ENCODE measurements at places on chromosomes 7 and 10. TPM values are rescaled to one million over a fixed set of nuclear protein-coding genes. Genes with fewer than 3 reads are reported as not detected.

GRCh38 chr10:117248750-117249465 is 8.0 kb downstream of the SLC18A2 start:
- H3K4me3 ChIP-seq = no peak overlapping the region
- H3K27ac ChIP-seq = no peak overlapping the region
- peaks cover 10% of the 10 kb centered on the region for H3K4me1 ChIP-seq
- no peak for DNase-seq

GRCh38 chr7:134737566-134738345 is 41.7 kb upstream of the CALD1 start:
- peak; percentile 27 for DNase-seq
- H3K27me3 ChIP-seq = peaks cover 2% of the 10 kb centered on the region
- no peaks in the 10 kb centered on the region for H3K36me3 ChIP-seq
- no peak overlapping the region for H3K4me3 ChIP-seq

DNA sequence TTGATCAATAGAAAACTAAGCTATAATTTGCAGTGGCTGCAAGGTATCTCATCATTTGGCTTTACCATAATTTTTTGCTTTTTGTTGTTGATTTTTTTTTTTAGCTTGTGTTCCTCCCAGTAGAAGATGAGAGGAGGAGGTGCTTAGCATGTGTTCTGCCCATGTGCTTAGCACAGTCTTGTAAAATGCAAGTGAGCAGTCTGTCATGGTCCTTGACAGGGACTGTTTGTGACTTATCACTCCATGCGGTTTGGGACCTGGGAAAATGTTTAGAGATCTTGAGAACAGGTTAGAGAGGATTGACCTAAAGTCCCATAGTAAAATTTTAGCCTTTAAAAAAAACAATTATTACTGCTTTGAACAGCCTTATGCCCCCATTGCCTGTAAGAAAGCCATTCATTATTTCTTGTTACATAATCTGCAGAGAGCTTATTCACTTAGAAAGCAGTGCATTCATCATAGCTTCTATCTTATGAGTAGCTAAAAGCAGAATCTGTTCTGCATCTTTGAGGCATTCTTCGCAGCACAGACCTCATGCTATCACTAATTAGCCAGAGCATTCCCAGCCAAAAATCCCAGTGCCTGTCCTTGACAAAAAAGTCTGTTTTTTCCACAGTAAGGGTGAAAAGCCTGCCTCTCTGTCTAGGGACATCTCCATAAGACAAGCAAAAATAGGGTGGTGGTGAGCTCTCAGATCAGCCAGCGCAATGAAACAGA is 748.7 kb upstream of the GALNT17 start:
- DNase-seq = no peak
- no peaks in the 10 kb centered on the region for H3K36me3 ChIP-seq
- H3K27ac ChIP-seq = no peak overlapping the region
- H3K4me3 ChIP-seq = no peak overlapping the region

- H3K4me3 ChIP-seq = no peak overlapping the region
- H3K36me3 ChIP-seq = peaks cover 8% of the 10 kb centered on the region
- H3K27ac ChIP-seq = peak overlapping the region; percentile 23
- peaks cover 55% of the 10 kb centered on the region for H3K4me1 ChIP-seq
- no peaks in the 10 kb centered on the region for H3K27me3 ChIP-seq
Measured at GRCh38 chr10:71835671-71836595, 15.1 kb downstream of the PSAP start.

DNA sequence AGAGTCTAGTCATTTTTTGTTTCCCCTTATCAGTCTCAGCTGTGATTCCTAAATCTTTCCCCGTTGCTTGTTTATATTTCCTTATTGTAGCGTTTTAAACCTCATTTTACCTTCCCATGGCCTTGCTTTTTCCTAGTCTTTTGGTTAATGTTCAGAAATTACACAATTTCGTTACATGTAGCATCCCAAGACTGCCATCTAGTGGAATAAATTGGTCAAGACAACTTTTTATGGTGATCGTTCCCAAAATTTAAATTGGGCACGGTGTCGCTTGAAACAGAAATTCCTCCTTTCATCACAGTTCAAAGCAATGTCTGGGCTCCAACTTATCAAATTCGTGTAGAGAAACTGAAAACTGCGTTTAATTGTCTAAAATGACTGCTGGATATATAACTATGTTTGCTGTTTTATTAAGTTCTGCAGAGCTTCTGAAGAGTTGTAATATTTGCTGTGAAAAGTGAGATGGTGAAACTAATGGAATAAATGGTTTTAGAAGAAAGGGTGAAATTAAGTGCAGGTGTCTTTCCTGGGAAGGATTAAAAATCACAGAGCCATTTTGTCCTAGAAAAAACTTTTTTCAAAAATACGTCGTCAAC is 370.2 kb downstream of the PHF14 start:
- H3K36me3 ChIP-seq = no peaks in the 10 kb centered on the region
- no peak overlapping the region for H3K4me3 ChIP-seq
- peaks cover 10% of the 10 kb centered on the region for H3K27me3 ChIP-seq
- H3K27ac ChIP-seq = no peak overlapping the region

DNA sequence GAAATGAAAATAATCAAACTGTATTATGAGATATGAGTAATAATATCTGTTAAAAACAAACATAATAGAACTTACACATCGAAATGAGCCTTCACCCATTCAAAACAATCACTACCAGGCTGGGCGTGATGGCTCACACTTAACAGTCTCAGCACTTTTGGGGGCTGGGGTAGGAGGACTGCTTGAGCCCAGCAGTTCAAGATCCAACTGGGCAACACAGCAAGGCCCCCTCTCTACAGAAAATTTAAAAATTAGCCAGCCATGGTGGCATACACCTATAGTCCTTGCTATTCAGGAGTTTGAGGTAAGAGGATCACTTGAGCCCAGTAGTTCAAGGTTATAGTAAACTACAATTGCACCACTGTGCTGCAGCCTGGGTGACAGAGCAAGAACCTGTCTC is 75.8 kb downstream of the NT5C2 start:
- H3K4me1 ChIP-seq = peaks cover 11% of the 10 kb centered on the region
- no peak for DNase-seq
- H3K27me3 ChIP-seq = no peaks in the 10 kb centered on the region
- H3K36me3 ChIP-seq = no peaks in the 10 kb centered on the region

DNA sequence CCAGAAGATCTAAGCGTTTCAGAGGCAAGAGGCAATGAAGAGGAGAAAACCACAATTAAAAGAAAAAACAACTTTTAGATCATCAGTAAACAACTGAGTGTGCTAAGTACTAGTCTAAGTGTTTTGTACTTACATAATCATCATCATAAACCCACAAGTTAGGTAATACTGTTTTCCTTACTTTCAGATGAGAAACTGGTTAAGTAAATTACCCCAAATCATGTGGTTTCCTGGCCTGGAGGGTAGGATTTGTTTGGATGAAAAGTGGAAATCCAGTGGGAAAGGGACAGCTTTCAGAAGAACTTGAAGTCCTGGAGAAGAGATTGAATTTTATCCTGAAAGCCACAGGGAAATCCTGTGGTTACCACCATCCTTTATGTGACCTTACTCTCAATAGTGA is 463.3 kb downstream of the LRMDA start:
- no peaks in the 10 kb centered on the region for H3K27me3 ChIP-seq
- H3K27ac ChIP-seq = no peak overlapping the region
- H3K4me3 ChIP-seq = no peak overlapping the region
- H3K36me3 ChIP-seq = no peaks in the 10 kb centered on the region

GNAI1 gene
- 1.7 TPM for total RNA-seq

YKT6 gene
- 50.9 TPM for total RNA-seq

Data from activated CD8-positive, alpha-beta T cell treated with anti-CD3 and anti-CD28 coated beads for 36 hours (primary cell).